ENCODE measurements at places on chromosomes 11 and 22.

DNA sequence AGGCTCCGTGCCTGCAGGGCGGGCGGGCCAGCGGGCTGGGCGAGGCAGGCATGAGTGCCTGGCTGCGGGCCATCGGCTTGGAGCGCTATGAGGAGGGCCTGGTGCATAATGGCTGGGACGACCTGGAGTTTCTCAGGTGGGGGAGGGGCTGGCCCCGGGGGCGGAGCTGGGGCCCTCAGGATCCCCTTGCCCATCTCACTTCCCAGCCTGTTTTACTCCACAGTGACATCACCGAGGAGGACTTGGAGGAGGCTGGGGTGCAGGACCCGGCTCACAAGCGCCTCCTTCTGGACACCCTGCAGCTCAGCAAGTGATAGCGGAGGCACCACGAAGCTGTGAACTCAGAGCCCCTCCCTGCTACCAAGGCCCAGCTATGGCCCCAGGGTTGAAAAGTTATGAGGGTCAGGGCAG, 5.9 kb downstream of the PHOX2A start:
- no peaks in the 10 kb centered on the region for H3K36me3 ChIP-seq
- H3K4me3 ChIP-seq, result no peak overlapping the region
- peaks cover 31% of the 10 kb centered on the region for H3K4me1 ChIP-seq
- peaks cover 29% of the 10 kb centered on the region for H3K27me3 ChIP-seq
- no peak overlapping the region for H3K27ac ChIP-seq

DNA sequence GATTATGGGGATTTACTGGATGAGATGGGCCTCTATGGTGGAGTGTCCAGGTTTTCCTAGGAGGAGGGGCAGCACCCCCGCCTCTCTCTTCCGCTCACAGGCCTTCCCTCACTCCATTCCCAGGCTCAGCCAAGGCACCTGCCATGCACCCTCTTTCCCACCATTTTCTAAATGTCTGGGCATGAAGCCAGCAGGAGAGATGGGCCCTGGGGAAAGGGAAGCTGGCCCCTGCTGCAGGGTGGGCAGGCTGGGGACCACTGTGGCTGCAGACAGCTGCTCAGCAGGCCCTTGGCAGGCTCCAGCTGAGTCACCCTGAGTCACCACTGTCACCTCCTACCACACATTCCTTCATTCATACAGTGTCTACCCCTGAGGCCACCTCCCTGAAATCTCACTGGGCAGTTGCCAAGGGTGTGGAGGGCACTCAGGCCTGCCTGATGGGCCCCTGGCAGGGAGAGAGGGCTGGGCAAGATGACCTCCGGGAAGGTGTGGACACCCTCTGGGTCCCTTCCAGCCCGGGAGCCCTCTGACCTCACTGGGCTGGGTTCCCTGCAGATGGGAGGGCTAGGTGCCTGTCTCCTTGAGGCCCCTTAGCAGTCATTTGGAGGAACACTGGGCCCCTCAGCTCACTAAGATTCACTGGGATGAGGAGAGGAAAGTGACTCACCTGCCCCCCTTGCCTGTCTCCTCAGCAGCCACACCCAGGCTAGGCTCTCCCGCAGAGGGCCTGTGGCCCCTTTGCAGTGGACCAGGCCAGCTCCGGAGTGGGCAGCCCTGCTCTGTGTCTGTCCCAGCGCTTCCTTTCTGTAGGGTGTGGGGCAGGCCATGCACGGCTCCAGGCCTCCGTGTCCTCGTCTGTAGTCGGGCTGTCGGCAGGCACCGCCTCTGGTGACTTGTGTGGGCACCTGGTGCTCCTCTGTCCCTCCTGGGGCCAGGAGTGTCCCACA, 7.8 kb downstream of the MYEOV start:
- peaks cover 31% of the 10 kb centered on the region for H3K4me1 ChIP-seq
- DNase-seq, result no peak
- no peak overlapping the region for H3K4me3 ChIP-seq

DNA sequence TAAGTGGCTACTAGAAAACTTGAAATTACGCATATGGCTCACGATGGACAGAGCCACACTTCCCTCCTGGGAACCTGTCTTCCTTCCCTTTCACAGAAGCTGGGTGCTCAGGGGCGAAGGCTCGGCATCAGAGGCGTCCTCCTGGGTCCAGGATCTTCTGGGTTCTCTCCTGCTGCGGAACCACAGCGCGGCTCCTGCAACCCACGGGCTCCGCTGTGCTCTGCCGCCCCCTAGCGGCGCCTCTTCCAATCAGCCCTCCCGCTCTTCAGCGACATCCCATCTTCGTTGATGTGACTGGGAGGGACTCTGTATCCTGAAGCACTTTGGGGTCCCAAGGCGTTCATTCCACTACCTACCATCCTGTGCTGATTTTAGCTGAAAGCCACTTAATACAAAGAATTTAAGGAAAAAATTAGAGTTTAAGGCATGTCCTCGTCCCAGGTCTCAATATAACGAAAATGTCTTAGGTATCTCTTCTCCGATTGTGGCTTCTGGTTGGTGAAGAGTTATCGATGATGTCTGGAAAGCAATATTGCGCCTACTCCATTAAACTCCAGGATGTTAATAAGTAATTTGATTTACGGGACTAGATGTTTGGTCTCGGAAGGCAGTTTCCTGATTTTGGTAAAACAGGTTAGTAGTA, 14.8 kb upstream of the RPS3 start:
- no peaks in the 10 kb centered on the region for H3K27me3 ChIP-seq
- DNase-seq, result peak; percentile 78
- no peak overlapping the region for H3K4me3 ChIP-seq
- H3K4me1 ChIP-seq, result peaks cover 10% of the 10 kb centered on the region
- no peaks in the 10 kb centered on the region for H3K36me3 ChIP-seq
- no peak overlapping the region for H3K27ac ChIP-seq

GRCh38 chr11:11163236-11163635, 189.8 kb downstream of the CSNK2A3 start:
- H3K4me1 ChIP-seq, result no peaks in the 10 kb centered on the region
- H3K36me3 ChIP-seq, result no peaks in the 10 kb centered on the region
- no peak overlapping the region for H3K4me3 ChIP-seq
- DNase-seq, result no peak
- H3K27me3 ChIP-seq, result no peaks in the 10 kb centered on the region

DNA sequence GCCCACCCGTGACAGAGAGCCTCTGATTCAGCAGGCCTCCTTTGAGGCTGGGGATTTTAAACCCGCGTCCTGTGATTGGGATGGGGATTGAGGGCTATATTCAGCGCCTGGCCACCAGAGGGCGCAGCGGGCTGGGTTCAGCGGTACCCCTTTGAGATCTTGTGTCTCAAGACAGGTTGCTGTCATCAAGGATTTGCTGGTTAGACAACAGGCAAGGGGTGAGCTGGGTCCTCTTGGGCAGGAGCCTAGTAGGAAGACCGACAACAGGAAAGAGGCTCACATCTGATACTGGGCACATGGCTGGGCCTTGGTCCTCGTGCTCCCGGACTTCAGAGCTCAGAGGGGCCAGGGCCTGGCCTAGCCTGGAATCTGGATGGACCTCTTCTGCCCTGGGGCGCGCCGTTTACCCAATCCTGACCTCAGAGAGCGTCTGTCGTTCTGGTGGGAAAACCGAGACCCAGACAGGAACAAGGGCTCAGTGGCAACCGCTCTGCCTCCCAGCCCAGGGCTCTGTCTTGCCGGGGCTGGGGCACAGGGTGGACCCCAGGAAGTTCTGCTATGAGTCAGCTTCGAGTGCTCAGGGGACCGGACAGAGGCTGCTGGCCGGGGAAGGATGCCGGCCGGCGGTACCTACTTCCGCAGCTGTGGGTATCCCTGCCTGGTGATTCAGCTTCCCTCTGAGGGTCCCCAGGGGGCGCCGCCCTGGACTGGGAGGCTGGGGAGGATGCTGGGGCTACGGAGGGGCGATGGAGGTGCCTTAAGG, 929 bp upstream of the SLC35E4 start:
- H3K27ac ChIP-seq, result peak overlapping the region; percentile 89
- H3K4me1 ChIP-seq, result peaks cover 36% of the 10 kb centered on the region
- H3K27me3 ChIP-seq, result peaks cover 9% of the 10 kb centered on the region
- peak; percentile 86 for DNase-seq
- peak overlapping the region; percentile 14 for H3K4me3 ChIP-seq
- no peaks in the 10 kb centered on the region for H3K36me3 ChIP-seq

GRCh38 chr11:79062814-79063762, 377.7 kb downstream of the TENM4 start:
- H3K4me3 ChIP-seq, result no peak overlapping the region
- H3K36me3 ChIP-seq, result no peaks in the 10 kb centered on the region
- H3K27ac ChIP-seq, result no peak overlapping the region
- H3K4me1 ChIP-seq, result no peaks in the 10 kb centered on the region

GRCh38 chr22:19634226-19634975, 79.9 kb upstream of the SEPTIN5 start:
- H3K4me1 ChIP-seq, result peaks cover 4% of the 10 kb centered on the region
- H3K4me3 ChIP-seq, result no peak overlapping the region
- H3K27me3 ChIP-seq, result no peaks in the 10 kb centered on the region

DNA sequence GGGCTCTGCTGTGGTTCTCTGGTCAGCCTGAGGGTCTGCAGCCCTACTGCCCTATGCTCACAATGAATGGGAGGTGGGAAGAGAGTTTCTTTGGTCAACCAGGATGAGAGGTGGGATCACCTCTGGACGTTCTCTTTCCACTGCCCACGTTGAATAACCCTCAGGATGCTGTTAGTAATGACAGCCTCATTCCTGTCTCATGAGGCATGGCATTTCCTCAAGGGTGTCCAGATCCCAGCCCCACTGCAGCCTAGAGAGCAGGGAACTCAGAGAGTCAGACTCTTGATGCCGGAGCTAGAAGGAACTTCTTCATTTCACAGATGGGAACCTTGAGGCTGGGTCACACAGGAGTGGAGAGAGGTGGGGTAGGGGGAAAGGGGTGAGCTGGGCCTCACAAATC, 196.0 kb downstream of the CEP164 start:
- no peak for DNase-seq
- H3K27ac ChIP-seq, result no peak overlapping the region
- H3K36me3 ChIP-seq, result no peaks in the 10 kb centered on the region
- H3K27me3 ChIP-seq, result no peaks in the 10 kb centered on the region
- no peak overlapping the region for H3K4me3 ChIP-seq
- no peaks in the 10 kb centered on the region for H3K4me1 ChIP-seq

DNA sequence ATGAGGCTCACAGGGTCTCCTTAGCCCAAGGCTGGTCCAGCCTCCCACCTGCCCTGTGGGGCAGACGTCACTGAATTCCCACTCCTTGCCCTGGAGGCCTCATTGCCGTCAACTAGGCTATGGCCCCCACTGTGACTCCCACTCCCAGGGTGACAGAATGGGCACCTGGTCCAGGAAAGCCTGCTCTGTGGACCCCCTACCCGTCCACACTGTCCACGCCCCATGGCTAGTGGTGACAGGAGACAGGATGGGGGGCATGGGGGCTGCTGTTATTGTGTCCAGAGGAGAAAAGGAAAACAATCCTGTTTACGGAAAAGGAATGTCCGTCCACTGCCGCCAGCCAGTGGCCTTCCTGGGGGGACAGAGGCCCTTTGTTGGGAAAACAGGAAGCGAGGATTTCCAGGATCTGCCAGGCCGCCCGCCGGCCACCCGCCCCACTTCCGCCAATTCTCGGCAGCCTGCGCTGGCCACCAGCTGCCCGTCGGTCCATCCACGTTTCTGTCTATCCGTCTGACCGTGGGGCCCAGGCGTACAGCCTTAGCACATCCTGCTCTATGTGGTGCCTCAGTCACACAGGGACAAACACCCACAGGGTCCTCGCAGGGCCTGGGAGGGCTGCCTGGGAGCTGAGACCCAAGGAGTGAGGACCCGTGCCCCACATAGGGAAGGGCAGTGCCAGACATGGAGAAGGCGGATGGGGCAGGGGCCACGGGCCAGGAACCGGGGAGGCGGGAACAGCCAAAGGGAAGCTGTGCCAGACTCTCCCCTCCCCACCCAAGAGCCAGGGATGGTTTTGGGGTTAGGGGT, 19.5 kb downstream of the CRELD2 start:
- no peaks in the 10 kb centered on the region for H3K27me3 ChIP-seq
- peaks cover 55% of the 10 kb centered on the region for H3K4me1 ChIP-seq
- DNase-seq, result no peak
- H3K27ac ChIP-seq, result peak overlapping the region; percentile 39

GRCh38 chr11:87275176-87275575, 237.4 kb downstream of the TMEM135 start:
- no peak for DNase-seq
- H3K4me3 ChIP-seq, result no peak overlapping the region
- no peak overlapping the region for H3K27ac ChIP-seq
- peaks cover under 1% of the 10 kb centered on the region for H3K4me1 ChIP-seq
- no peaks in the 10 kb centered on the region for H3K36me3 ChIP-seq

DNA sequence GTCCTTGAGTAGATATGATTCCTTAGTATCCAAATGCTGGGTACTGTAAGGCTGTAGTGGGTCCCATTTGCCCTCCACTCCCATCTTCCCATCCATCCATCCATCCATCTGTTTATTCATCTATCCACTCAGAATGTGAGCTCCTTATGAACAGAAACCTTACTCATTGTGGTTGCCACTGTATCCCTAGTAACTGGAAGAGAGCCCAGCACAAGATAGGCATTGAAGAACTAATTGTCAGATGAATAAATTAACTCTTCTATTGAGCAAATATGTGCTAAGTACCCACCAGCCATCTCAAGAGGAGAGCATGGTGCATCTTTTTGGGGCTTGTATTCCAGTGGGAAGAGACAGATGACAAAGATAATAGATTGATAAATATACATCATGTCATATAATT, 86.4 kb upstream of the SEZ6L start:
- H3K27me3 ChIP-seq, result peaks cover 52% of the 10 kb centered on the region
- H3K36me3 ChIP-seq, result no peaks in the 10 kb centered on the region
- no peak overlapping the region for H3K27ac ChIP-seq
- no peak for DNase-seq
- no peaks in the 10 kb centered on the region for H3K4me1 ChIP-seq
- H3K4me3 ChIP-seq, result no peak overlapping the region

DNA sequence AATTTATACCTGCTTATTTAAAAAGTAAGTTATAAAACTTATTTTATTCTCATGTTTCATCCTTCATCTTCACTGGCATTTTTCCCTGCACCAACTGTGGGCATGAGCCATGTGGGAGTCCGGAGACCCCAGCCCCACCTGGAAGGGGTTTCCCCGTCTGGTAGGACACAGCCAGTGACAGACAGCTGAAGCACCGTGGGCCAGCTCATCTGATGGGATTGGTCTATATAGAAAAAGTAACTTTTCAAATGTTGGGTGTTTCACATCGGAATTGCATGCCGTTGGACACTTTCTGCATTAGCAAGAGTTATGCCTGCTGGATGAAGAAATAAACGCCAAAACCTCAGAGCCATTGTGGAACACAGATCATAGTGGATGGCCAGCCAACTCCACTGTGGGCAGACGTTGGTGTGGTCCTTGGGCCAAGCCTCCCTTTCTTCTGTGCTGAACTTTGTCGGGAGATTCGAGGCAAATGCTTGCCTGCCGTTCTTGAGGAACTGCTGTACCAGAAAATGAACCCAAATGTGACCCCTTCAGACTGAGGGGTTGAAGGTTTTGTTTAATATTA, 1329.3 kb downstream of the TBC1D22A start:
- peaks cover 13% of the 10 kb centered on the region for H3K27me3 ChIP-seq
- H3K27ac ChIP-seq, result no peak overlapping the region
- DNase-seq, result no peak

GRCh38 chr11:7793233-7793632, 3.5 kb downstream of the OR5P2 start:
- H3K4me1 ChIP-seq, result no peaks in the 10 kb centered on the region
- H3K27ac ChIP-seq, result no peak overlapping the region
- H3K4me3 ChIP-seq, result no peak overlapping the region
- H3K36me3 ChIP-seq, result no peaks in the 10 kb centered on the region

GRCh38 chr11:72947229-72947628, 133.0 kb downstream of the ATG16L2 start:
- no peak overlapping the region for H3K27ac ChIP-seq
- no peak overlapping the region for H3K4me3 ChIP-seq
- no peaks in the 10 kb centered on the region for H3K27me3 ChIP-seq
